ENCODE measurements at places on chromosomes 1 and 21. TPM values are rescaled to one million over a fixed set of nuclear protein-coding genes. Genes with fewer than 3 reads are reported as not detected.

The TNFRSF18 gene
- total RNA-seq = not detected

The LCE3E gene
- not detected for total RNA-seq

The RHEX gene
- total RNA-seq = not detected

DNA sequence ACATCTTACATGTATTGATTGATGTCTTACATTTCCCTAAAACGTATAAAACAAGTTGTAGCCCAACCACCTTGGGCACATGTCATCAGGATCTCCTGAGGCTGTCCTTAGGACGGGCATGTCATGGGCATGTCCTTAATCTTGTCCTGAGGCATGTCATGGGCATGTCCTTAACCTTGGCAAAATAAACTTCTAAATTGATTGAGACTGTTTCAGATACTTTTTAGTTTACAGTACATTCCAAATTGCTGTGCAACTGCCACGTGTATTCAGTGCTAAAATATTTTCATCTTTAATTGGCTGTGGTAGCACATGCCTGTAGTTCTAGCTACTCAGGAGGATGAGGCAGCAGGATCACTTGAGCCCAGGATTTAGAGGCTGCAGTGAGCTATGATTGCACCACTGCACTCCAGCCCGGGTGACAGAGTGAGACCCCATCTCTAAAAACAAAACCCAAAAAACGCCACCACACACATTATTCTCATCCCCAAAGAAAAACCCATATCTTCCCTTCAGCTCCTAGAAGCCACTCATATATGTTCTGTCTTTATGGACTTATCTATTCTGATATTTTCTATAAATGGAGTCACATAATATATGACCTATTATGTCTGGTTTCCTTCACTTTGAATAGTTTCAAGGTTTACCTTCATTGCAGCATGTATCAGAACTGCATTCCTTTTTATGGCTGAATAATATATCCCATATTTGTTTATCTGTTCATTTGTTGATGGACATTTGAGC, 96.0 kb upstream of the BTG3 start:
- no peaks in the 10 kb centered on the region for H3K4me1 ChIP-seq
- H3K27ac ChIP-seq = no peak overlapping the region
- peaks cover 11% of the 10 kb centered on the region for H3K27me3 ChIP-seq
- H3K36me3 ChIP-seq = no peaks in the 10 kb centered on the region
- H3K4me3 ChIP-seq = no peak overlapping the region

DNA sequence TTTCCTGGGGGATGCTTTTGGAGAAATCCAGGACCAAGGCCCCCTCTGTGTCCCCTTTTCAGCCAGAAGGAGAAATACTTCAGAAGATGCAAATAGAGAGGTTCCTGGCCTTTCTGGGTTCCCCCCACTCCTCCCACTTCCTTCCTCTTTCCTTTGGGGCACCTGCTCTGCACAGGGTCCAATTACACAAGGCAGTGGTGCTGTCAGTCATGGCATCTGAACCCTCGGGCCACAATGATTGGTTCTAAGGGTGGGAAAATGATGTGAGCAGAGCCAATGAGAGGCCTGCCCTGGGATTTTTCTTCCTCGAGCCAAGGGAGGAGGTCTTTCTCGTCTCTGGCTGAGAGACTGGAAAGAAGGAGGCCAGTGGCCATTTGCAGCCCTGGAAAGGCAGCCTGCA, 282.2 kb downstream of the NPHP4 start:
- H3K36me3 ChIP-seq = no peaks in the 10 kb centered on the region
- H3K4me3 ChIP-seq = no peak overlapping the region
- H3K27me3 ChIP-seq = no peaks in the 10 kb centered on the region
- no peak for DNase-seq
- no peaks in the 10 kb centered on the region for H3K4me1 ChIP-seq

DNA sequence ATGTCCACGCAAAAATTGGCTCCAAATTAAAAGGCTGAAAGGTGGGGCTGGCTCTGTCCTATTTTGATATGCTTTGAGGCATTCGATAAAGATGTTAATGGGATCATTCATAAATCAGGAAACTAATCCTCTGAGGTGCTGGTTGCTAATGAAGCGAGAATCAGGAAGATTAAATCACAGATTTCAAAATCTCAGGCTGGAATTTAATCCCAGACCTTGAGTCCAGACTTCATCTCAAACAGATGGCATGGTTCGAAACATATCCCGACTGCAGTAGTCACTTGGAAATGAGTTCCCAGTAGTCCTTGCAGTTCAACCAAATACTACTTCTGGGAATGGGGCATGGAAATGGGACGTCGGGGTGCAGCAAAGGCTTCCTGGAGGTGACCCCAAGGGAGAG, 4.5 kb upstream of the KLF17 start:
- no peaks in the 10 kb centered on the region for H3K36me3 ChIP-seq
- peaks cover 6% of the 10 kb centered on the region for H3K27me3 ChIP-seq
- H3K4me1 ChIP-seq = no peaks in the 10 kb centered on the region
- H3K4me3 ChIP-seq = no peak overlapping the region
- no peak overlapping the region for H3K27ac ChIP-seq
- DNase-seq = no peak

DNA sequence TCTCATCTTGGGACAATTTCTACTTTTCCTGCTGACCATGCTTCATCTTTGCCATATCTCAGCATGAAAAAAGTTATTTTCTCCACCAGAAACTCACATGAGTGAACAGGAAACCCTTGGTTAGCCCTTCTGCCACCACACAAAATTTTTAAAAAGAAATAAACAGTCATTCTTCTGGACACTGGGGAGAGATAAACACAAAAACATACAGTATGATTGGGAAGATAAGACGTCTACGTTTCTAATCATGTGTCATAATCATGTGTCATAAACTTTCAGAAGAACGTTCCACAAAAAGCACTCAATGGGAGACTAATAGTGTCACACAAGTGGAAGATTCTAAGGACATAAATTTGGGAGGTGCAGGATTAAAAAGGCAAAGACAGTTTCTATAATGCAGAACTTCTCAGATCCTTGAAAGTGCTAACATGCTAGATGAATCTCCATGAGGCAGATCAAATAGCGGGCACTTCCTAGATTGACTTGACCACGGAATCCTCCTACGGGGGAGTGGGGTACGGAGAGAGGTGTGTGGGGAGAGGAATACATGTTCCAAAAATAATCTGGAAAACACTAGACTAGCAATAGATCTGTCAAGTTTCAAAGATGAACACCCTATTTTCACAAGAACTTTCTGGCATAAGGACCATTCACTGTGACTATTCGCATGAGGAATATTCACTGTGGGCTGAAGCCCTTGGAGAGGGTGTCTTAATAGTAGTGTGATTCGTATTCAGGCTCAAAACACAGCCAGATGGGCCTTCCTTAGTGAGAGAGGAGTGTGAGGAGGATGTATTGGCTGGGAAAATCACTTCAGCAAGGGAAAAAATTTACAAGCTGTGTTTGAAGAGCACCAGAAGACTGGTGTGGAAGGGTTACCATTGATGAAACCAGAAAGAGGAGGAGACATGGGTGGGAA, 206.7 kb downstream of the SETD4 start:
- DNase-seq = no peak
- H3K27me3 ChIP-seq = no peaks in the 10 kb centered on the region
- peaks cover 55% of the 10 kb centered on the region for H3K4me1 ChIP-seq

GRCh38 chr1:217332431-217333065, 298.3 kb downstream of the GPATCH2 start:
- H3K4me3 ChIP-seq = no peak overlapping the region
- H3K4me1 ChIP-seq = no peaks in the 10 kb centered on the region
- DNase-seq = no peak
- no peaks in the 10 kb centered on the region for H3K36me3 ChIP-seq

GRCh38 chr1:64900916-64901315, 65.4 kb downstream of the JAK1 start:
- no peak overlapping the region for H3K27ac ChIP-seq
- H3K27me3 ChIP-seq = no peaks in the 10 kb centered on the region
- no peak for DNase-seq
- H3K36me3 ChIP-seq = no peaks in the 10 kb centered on the region
- no peak overlapping the region for H3K4me3 ChIP-seq
- peaks cover 48% of the 10 kb centered on the region for H3K4me1 ChIP-seq

DNA sequence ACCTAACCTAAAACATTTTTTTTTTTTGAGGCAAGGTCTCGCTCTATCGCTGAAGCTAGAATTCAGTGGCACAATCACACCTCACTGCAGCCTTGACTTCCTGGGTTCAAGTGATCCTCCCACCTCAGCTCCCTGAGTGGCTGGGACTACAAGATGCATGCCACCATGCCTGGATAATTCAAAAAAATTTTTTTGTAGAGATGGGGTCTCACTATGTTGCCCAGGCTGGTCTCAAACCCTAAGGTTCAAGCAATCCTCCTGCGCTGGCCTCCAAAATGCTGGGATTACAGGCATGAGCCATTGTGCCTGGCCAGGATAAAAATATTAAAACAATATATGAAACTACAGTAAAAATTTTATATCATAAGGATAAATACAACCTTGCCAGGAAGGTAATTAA, 4.9 kb downstream of the LIX1L start:
- no peak overlapping the region for H3K4me3 ChIP-seq
- no peak overlapping the region for H3K27ac ChIP-seq
- H3K36me3 ChIP-seq = peaks cover 8% of the 10 kb centered on the region
- DNase-seq = no peak
- H3K27me3 ChIP-seq = no peaks in the 10 kb centered on the region

DNA sequence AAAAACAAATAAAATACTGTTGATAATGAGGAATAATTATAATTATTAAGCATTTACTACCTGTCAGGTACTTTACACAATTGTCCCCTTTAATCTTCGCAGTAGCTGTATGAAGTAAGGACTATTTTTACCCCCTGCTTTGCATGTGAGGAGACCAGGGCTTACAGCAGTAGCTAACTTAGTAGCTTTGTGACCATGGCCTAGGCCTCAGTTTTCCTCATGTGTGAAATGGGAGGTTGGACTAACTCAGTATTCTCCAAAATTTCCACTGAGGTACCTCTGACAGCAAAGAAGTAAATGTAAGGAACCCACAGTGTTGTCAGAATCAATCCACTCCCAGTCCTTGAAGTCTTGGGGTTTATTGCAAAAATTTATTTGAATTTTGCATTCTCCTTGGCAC, 3.8 kb upstream of the CSRP1 start:
- H3K4me1 ChIP-seq = peaks cover 33% of the 10 kb centered on the region
- no peaks in the 10 kb centered on the region for H3K27me3 ChIP-seq
- no peak overlapping the region for H3K27ac ChIP-seq

DNA sequence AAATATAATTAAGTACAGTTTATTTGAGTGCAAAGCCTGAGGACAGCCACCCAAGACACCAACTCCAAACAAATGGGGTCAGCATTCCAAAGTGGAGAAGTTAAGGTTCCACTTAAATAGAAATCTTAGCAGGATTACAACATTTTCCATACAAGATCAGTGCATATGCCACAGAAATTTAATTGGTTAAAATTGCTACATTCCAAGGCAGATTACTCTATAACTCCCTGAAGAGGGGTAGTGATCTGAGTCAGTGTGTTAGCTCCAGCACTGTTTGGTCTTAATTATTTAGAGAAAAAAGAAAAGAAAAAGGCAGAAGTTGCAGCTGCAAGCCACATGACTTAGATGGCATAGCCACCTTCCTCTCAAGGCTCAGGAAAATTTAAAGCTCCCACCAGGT, 297.5 kb downstream of the HHIPL2 start:
- no peak overlapping the region for H3K27ac ChIP-seq
- no peaks in the 10 kb centered on the region for H3K4me1 ChIP-seq
- no peak for DNase-seq
- H3K27me3 ChIP-seq = peaks cover 9% of the 10 kb centered on the region
- H3K4me3 ChIP-seq = no peak overlapping the region

- H3K4me3 ChIP-seq = no peak overlapping the region
- no peak overlapping the region for H3K27ac ChIP-seq
- no peaks in the 10 kb centered on the region for H3K27me3 ChIP-seq
- H3K36me3 ChIP-seq = peaks cover 3% of the 10 kb centered on the region
- H3K4me1 ChIP-seq = peaks cover 8% of the 10 kb centered on the region
- no peak for DNase-seq
These were observed 296.0 kb downstream of the TBX15 start for GRCh38 chr1:118692143-118692542.

- peaks cover 50% of the 10 kb centered on the region for H3K4me1 ChIP-seq
- H3K4me3 ChIP-seq = no peak overlapping the region
- no peak for DNase-seq
These were observed 57.6 kb downstream of the NFIA start for GRCh38 chr1:61139775-61140549.

Measured in chondrocyte (in vitro differentiated cells).